Retinal pigment epithelial cell (primary cell): ENCODE measurements at places on chromosomes 4 and X.

GRCh38 chr4:140158365-140159030 lies 4.5 kb upstream of the MAML3 start:
- DNase-seq, result no peak

DNA sequence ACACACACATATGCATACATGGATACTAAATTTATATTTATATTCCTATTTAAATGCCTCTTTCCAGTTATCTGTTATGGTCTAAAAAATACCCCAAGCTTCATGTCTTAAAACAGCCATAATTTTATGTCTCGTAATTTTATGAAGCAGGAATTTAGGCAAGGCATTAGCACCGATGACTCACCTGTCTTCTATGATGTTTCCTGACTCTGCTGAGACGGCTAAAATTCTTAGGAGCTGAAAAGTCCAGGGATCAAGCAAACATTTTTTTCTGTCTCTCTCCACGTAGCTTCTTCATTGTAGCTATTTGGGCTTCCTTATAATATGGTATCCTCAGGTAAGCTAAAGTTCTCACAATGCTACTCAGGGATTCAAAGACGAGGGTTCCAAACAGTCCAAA lies 930.3 kb downstream of the STIM2 start:
- peak; percentile 45 for DNase-seq

- no peak for DNase-seq
Observed at GRCh38 chr4:99710020-99710419, 52.4 kb upstream of the C4orf54 start.

GRCh38 chr4:33078145-33078544 lies 2358.0 kb downstream of the PCDH7 start:
- no peak for DNase-seq

DNA sequence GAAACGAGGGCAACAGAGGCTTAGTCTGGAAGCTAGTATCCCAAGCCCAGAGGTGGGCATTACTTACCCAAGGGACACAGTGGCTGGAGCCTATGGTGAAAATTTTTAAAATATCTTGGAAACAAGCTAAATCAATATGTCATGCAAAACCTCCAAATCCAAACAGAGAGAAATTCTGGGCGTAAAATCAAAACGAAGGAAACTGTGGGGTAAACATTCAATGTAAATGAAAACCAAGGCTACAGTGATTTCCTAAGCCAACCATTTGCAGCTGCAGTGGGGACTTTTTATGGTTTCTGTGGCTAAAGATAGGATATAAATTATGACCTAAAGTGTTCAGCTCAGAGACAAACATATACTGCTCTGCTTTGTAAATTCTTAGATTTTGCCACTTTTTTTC lies 507.7 kb upstream of the DIAPH2 start:
- no peak for DNase-seq

- no peak for DNase-seq
Observed at GRCh38 chr4:73406548-73406875, 2.4 kb downstream of the ALB start.

DNA sequence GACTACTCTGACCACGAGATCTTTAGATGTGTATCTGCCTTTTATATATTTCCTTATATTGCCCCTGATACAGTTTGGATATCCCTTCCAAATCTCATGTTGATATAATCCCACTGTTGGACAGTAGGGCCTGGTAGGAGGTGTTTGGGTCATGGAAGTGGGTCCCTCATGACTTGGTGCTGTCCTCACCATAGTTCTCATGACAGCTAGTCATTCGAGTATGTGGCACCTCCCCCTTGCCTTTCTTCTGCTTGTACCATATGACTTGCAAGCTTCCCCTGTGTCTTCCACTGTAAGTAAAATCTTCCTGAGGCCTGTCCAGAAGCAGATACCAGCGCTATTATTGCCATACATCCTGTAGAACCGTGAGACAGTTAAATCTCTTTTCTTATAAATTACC lies 145.3 kb downstream of the ZNF518B start:
- no peak for DNase-seq

DNA sequence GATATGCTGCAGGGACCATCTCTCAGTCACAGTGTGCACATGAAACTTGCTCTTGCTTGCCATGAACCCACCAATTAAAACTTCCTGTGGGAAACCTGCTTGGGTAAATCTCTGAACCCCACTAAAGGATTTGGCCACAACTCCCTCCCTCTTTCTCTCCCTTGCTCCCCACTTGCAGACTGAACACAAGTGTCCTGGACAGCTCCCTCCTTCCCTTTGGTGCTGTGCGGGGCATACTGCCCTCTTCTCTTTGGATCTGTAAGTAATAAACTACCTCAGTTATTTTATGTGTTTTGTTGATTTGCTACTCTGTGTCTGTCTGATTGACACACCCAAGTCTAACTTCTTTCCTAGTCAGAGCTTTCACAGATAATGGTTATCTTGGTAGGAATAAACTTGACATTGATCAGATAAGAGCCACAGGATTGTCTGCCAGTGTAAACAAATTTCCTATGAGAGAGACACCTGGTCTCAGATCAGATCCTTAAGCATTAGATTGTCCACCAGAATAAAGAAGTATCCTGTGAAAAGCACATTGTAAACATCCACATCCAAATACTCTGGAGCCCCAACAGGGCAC lies 41.8 kb downstream of the SULT1E1 start:
- DNase-seq, result no peak

DNA sequence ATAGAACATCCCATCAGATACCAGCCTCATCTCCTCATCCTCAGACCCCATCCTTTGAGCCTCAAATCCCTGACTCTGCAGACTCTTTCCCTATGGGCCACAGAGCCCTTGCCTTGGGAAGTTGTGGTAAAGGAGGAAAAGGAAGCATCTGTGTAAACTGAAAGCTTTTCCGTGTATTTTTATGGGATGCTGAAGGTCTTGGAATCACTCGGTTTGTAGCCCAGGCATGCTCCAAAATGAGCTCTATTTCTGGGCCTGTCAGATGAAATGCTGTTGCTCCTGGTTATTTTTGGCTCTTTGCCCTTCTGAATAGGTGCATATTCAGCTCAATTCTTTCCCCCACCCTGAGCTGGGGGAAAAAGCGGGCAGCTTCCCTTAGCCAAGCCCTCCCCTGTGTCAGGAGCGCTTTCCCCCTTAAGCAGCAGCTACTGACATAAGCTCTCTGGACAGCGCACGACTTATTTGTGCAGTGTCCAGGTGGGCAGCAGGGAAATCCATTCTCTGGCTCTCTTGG lies 5.0 kb upstream of the SEL1L3 start:
- no peak for DNase-seq

- peak; percentile 43 for DNase-seq
Observed at GRCh38 chr4:132540268-132540667, 608.8 kb upstream of the PCDH10 start.

- DNase-seq, result no peak
Observed at GRCh38 chr4:94284889-94285288, 57.7 kb downstream of the HPGDS start.

DNA sequence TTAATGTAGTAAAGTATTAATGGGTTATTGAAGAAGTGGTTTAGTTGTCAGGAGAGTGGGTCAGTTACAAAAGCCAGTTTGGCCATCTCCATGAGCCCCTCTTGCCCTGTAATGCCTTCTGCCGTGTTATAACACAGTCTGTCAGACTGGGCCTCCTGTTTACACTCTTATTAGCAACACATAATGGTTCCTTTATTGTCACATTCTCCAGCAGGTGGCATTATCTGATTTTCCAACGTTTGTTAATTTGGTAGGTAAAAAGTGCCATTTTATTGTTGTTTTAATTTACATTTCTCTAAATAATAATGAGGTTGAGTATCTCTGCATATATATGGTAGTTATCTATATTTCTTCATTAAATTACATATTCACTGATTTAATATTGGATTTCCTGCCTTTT lies 560.8 kb downstream of the FGF13 start:
- no peak for DNase-seq

- DNase-seq, result peak; percentile 93
Observed at GRCh38 chr4:76856243-76857073, 41.5 kb downstream of the SOWAHB start.

DNA sequence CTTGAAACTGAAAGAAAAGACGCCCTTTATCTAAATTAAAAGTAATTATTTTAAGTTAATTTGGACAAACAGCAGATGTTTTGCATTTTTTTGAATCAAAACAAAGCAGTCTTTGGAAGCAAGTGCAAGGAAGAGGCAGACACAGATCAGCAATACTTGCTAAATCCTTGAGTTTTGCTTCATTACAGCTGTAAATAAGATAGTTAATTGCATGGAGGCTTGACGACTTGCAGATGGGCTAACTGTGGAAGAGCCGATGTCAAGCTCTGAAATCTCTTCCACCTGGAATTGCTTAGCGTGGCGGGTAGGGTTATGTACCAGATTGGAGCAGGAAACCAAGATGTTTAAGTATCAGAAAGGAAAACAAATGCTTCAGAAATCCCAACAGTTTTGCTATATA lies 148.8 kb downstream of the POLA1 start:
- no peak for DNase-seq

- DNase-seq, result no peak
Observed at GRCh38 chr4:106627051-106627450, 258.5 kb upstream of the GIMD1 start.

DNA sequence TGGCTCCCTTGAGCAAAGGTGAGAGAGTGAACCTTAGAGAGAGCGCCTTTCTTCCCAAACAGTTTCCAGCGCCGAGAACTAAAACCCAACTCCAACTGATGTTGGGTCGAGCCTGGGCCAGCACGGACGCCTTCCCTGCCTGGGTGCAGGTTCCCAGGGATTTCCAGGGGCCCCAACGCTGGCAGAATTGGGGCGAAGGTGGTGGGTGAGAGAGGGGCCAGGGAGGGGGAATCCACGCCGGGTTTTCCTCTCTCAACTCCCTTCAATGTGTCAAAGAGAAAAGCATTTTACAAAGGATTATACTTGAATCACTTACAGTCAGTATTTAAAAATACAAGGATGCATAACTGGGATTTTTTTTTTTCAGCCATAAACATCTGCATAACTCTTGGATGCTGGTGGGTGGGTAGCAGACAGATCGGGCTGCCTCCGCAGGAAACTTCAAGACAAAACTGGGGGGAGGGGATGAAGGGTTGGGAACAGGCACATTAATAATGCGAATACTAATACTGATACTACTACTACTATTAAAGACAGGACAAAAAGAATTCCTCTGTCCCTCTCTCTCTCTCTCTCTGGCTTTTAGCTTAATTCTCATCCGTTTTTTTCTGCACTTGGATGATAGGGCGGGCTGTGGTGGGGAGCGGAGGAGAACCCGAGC lies 1.3 kb upstream of the ARX start:
- DNase-seq, result no peak

DNA sequence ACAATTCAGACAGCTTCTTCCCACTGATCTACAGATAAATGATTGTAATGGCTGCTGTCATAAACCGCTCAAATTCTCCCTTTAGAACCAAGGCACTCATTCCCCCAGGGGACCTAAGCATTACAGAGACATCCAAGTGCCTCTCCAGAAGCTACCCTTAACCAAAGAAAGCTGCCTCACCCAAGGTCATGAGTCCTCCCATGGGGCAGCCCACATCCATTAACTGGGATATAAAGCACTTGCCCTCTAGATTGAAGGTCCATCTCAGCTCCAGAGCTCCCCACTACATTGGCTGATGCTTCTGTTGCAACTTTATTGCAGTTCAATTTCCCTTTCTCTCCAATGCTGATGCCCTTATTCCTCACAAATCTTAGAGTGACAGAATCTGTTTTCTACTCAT lies 40.5 kb upstream of the DCAF8L2 start:
- DNase-seq, result no peak

DNA sequence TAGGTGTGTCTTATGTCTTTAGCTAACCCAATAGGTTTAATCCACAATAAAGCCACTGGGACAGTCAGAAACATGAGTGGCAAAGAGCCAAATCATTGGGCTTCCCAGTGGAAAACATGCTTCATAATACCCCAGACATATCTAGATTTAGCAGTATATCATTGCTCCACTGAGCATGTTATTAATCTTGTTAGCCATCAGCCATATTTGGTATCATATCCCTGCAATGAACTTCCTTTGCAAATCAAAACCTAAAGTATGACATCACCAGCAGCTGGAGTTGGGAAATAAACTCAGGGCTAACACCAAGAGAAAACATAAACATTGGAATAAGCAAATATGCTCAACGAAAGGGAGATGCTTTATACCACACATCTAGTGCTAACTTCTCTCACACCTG lies 280.8 kb upstream of the NOCT start:
- DNase-seq, result peak; percentile 40

- no peak for DNase-seq
Observed at GRCh38 chr4:137414802-137415201, 117.5 kb downstream of the PCDH18 start.

GRCh38 chr4:15054541-15054940 lies 52.3 kb downstream of the CPEB2 start:
- DNase-seq, result no peak

DNA sequence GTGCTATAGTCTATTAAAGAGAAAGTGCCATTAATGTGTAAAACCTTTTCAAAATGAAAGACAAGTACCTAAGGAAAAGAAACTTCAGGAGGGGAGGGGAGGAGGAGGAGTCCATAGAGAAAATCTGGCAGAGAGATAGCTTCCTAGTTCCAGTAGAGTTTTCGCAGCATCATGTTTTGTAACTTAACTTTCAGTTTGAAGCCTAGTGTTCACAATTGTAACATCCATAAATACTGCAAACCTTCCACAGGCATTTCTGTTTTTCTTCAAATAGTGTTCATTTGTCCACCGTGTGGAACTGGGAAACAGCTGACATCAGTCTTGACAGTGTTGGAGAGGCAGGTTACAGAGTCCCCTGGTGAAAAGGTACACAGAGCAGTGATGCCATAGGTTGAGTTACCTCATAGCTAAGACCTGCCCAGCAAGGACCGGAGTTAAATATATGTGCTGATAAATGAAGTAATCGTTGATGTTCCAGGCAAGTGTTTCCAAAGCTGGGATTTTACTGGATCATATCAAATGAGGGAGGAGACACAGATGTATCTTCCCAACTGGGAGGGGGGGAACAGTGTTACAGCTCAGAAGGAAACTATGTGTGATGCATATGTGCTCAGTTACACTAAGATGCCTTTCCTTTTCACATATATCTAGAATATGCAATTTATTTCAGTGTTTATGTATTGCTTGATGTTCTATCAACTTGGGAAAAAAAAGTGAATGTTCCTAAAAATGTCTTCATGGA lies 369.5 kb upstream of the FAM241A start:
- no peak for DNase-seq

- no peak for DNase-seq
Observed at GRCh38 chr4:79381161-79381560, 26.9 kb downstream of the GK2 start.

DNA sequence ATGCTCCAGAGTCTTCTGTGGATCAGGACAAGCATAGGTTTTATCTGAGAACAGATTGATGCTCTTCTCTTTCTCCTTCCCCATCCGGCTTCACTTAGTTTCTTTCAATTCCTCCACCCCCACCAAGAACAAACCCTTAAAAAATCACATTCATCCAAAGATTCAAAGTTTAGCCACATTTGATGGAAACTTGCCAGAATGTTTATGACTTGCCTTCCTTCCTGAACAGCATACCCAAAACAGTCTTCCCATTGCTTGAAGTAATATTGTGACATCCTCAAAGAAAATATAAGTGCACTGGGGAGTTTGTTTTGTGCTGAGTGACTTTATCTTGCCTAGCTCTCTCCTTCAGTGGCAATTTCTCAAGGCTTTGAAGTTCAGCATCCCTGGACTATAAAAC lies 83.0 kb downstream of the MAGEB17 start:
- no peak for DNase-seq
